Naive thymus-derived CD4-positive, alpha-beta T cell (primary cell): ENCODE measurements at places on chromosomes 7 and 10. TPM values are rescaled to one million over a fixed set of nuclear protein-coding genes. Genes with fewer than 3 reads are reported as not detected.

DNA sequence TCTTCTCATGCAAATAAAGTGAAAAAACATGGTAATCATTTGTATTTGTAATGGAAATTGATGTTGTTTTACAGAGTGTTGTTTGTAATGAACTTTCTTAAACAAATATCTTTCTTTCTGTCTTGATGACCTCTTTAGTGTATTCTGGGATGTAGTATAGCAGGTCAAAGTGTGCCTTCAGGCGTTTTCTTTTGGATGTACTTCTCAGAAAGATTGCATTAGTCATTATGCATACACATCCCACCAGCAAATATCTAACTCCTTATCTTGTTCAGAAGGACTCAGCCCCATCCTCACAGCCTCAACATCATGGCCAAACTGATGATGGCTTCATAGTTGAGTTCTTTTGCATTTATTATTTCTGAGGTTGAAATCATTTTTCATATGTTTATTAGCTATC, 124.7 kb downstream of the LRRC18 start:
- H3K27me3 ChIP-seq, result no peaks in the 10 kb centered on the region
- no peak for DNase-seq
- H3K36me3 ChIP-seq, result no peaks in the 10 kb centered on the region
- H3K27ac ChIP-seq, result no peak overlapping the region
- no peaks in the 10 kb centered on the region for H3K4me1 ChIP-seq

- no peaks in the 10 kb centered on the region for H3K27me3 ChIP-seq
- H3K4me3 ChIP-seq, result no peak overlapping the region
- no peak for DNase-seq
- H3K36me3 ChIP-seq, result no peaks in the 10 kb centered on the region
Observed at GRCh38 chr7:101265622-101266516, 21.0 kb upstream of the FIS1 start.

GRCh38 chr7:130292682-130293257, at the start of gene CPA4:
Gene CPA4, plus strand, starts transcription at chr7:130293161. Its CDS starts 20 bp downstream, at chr7:130293181.
- no peak within 1 kb of the TSS for H3K4me3 ChIP-seq
- DNase-seq, result no peak
- no peaks in the 10 kb centered on the region for H3K27me3 ChIP-seq
- no peak within 1 kb of the TSS for H3K27ac ChIP-seq
- no peaks in the 10 kb centered on the region for H3K36me3 ChIP-seq

- H3K36me3 ChIP-seq, result no peaks in the 10 kb centered on the region
- H3K4me3 ChIP-seq, result no peak overlapping the region
- peaks cover 56% of the 10 kb centered on the region for H3K4me1 ChIP-seq
- H3K27me3 ChIP-seq, result no peaks in the 10 kb centered on the region
- DNase-seq, result no peak
- no peak overlapping the region for H3K27ac ChIP-seq
Observed at GRCh38 chr10:84337199-84337598, 8.8 kb downstream of the CCSER2 start.

- H3K36me3 ChIP-seq, result peaks cover 7% of the 10 kb centered on the region
- no peak overlapping the region for H3K4me3 ChIP-seq
- no peak for DNase-seq
- H3K27ac ChIP-seq, result no peak overlapping the region
Observed at GRCh38 chr7:134660242-134660785, 13.7 kb downstream of the BPGM start.

DLX6 gene
- total RNA-seq, result not detected
